ENCODE measurements at places on chromosomes 6 and 20. TPM values are rescaled to one million over a fixed set of nuclear protein-coding genes. Genes with fewer than 3 reads are reported as not detected.

- H3K4me3 ChIP-seq: no peak overlapping the region
- no peaks in the 10 kb centered on the region for H3K4me1 ChIP-seq
- H3K36me3 ChIP-seq: no peaks in the 10 kb centered on the region
- H3K27ac ChIP-seq: no peak overlapping the region
- peaks cover under 1% of the 10 kb centered on the region for H3K27me3 ChIP-seq
- no peak for DNase-seq
Observed at GRCh38 chr6:98800866-98801265, 33.5 kb upstream of the POU3F2 start.

GRCh38 chr20:13220194-13220903 is 725 bp upstream of the ISM1 start:
- peaks cover 28% of the 10 kb centered on the region for H3K4me1 ChIP-seq
- no peaks in the 10 kb centered on the region for H3K36me3 ChIP-seq
- H3K27me3 ChIP-seq: peaks cover 24% of the 10 kb centered on the region
- H3K27ac ChIP-seq: peak overlapping the region; percentile 87
- peak overlapping the region; percentile 81 for H3K4me3 ChIP-seq

- H3K27me3 ChIP-seq: peaks cover 5% of the 10 kb centered on the region
- H3K36me3 ChIP-seq: no peaks in the 10 kb centered on the region
- no peak overlapping the region for H3K4me3 ChIP-seq
- H3K27ac ChIP-seq: no peak overlapping the region
Observed at GRCh38 chr6:41257369-41258195, 28.9 kb downstream of the TREM1 start.

DNA sequence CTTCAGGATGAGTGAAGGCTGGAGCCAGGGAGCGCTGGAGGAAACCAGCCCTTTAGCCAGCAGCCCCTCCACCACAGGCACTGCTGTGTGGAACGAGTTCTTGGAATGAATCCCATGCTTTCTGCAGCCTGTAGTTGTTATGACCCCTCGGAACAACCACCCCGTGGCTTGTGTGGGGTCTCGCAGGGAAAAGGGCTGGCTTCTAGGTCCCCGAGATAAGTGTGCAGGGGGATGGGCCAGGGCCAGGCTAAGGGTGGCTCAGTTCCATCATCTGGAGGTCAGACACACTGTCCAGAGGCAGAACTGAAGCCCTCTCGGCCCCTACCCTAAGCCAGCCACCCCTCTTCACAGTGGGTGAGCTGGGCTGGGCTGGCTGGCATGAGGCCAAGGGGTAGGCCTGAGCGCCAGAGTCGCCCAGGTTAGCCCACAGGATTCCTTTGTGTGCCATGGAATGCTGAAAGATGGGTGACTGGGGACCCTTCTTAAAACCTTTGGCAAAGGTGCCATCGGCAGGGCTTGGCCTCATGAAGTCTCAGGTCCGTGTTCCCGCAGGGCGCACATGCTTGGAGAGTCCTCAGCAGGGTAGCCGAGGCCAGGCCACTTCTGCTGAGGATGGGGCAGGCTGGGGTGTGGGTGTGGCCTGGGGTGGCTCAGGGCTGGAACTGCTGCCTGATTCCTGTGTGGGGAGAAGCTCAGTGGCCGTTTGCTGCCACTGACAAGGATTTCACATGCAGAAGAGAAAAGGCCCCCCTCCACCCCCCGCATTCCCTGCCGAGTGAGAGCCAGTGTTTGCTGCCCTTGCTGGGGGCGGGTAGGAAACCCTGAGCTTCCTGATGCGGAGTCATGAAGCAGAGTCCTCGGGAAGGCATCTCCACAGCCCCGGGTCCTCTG is 24.6 kb downstream of the SPATA2 start:
- peaks cover 29% of the 10 kb centered on the region for H3K36me3 ChIP-seq
- H3K27ac ChIP-seq: no peak overlapping the region
- H3K4me1 ChIP-seq: peaks cover 32% of the 10 kb centered on the region
- no peak overlapping the region for H3K4me3 ChIP-seq

DNA sequence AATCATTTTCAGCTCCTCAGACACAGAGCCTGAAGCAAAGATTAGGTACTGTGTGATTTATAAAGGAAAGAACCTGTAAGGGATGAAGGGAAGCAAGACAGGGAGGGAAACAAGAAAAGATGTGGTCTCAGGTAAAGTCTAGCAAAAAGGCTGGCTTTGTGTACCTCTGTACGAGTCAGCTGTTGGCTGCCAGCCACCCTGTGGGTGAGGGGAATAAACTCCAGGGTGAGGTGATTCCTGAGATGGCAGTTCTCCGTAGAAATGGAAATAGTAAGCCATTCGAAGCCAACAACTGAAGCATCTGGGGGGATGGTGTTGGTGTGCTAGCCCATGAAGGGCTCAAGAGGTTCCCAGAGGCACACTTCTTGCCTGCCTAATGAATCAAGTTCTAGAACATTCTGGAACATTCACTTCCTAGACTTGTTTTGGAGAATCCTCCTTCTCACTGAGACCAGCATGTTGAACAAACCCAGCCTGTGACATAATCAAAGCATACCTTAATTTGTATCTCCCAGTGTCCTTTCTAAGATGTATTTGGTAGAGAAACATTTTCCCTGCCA is 10.6 kb upstream of the TTPAL start:
- no peaks in the 10 kb centered on the region for H3K36me3 ChIP-seq
- H3K4me3 ChIP-seq: no peak overlapping the region
- peaks cover 12% of the 10 kb centered on the region for H3K4me1 ChIP-seq

- DNase-seq: no peak
- H3K4me1 ChIP-seq: no peaks in the 10 kb centered on the region
- H3K36me3 ChIP-seq: no peaks in the 10 kb centered on the region
- no peak overlapping the region for H3K27ac ChIP-seq
- H3K27me3 ChIP-seq: no peaks in the 10 kb centered on the region
Observed at GRCh38 chr6:127992144-127992543, 91.3 kb upstream of the THEMIS start.

DNA sequence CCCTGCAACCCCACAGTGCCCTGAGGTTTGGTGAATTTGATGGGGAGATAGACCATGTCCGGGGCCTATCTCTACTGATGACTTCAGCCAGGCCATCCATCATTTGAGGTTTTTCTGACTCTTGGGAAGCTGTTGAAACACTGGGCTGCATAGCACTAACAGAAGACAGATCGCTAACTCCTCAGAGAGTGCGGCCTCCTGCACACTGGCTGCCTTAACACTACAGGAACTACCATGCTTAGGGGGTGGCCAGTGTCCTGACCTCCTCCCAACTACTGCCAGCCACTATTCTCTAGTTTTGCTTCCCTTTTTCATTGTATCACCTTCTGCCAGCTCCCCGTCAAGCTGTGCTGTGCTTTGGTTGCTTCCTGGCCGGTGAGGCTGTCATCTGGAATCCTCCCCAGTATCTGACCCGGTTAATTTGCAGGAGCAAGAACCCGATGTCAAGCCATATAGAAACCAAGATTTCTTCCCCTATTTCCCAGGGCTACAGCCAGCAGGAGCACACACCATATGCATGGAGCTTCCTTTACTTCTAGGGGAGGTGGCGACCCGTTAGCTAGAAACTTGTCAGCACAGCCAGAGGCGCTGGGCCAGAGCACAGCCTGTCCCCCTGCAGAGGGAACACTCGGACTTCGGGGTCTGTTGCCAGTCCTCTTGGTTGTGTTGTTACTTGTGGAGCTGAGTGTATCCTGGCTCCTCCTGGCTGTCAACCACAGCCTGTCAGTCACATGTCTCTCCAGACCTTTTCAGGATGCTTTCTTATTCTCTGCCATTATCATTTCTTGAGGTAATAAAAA is 57.3 kb upstream of the TRAF3IP2 start:
- DNase-seq: no peak
- H3K4me3 ChIP-seq: no peak overlapping the region
- H3K4me1 ChIP-seq: peaks cover 43% of the 10 kb centered on the region
- no peaks in the 10 kb centered on the region for H3K36me3 ChIP-seq
- peak overlapping the region; percentile 80 for H3K27ac ChIP-seq

GRCh38 chr20:36917943-36918342 is 33.6 kb downstream of the SAMHD1 start:
- H3K4me3 ChIP-seq: no peak overlapping the region
- no peaks in the 10 kb centered on the region for H3K4me1 ChIP-seq
- no peak for DNase-seq
- H3K27me3 ChIP-seq: no peaks in the 10 kb centered on the region
- no peak overlapping the region for H3K27ac ChIP-seq

DNA sequence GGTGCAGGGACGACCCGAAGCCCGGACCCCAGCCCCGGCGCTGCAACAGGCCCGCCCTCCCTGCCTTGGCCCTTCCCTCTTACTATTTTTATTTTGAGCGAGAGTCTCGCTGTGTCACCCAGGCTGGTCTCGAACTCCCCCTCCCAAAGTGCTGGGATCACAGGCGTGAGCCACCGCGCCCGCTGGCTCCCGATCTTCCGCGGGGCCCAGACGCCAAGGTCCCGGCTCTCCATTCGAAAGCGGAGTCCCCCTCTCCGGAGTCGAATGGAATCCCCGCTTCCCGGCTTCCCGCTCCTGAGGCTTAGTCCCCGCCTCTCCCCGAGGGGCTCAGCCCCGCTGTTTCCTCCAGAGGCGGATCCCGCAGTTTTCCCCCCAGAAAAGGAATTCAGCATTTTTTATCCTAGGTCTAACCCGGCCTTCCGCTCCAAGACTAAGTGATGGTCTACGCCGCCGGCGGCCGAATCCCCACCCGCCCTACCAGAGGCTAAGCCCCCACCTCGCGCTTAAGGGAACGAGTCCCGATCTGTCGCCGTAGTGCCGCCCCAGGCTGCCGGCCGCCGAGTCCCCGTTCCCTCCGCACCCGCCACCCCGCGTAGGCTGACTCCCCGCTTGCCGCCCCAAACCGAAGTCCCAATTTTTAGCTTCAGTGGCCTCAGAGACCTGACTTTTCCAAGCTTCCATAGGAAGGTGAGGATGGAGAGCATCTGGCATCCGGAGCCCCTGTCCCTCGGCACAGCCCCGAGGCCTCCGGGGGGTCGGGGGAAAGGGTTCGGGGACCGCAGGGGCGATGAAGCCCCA is 11.5 kb upstream of the TMC2 start:
- DNase-seq: peak; percentile 84
- H3K4me3 ChIP-seq: peak overlapping the region; percentile 67
- H3K4me1 ChIP-seq: peaks cover 10% of the 10 kb centered on the region
- peak overlapping the region; percentile 87 for H3K27ac ChIP-seq

- H3K27me3 ChIP-seq: no peaks in the 10 kb centered on the region
- no peak overlapping the region for H3K27ac ChIP-seq
- DNase-seq: no peak
- H3K36me3 ChIP-seq: no peaks in the 10 kb centered on the region
- no peak overlapping the region for H3K4me3 ChIP-seq
Observed at GRCh38 chr6:42184475-42184874, 10.3 kb downstream of the GUCA1B start.

- H3K27me3 ChIP-seq: no peaks in the 10 kb centered on the region
- no peaks in the 10 kb centered on the region for H3K36me3 ChIP-seq
- DNase-seq: no peak
- peaks cover 15% of the 10 kb centered on the region for H3K4me1 ChIP-seq
Observed at GRCh38 chr20:41276317-41276751, 41.2 kb downstream of the ZHX3 start.

DNA sequence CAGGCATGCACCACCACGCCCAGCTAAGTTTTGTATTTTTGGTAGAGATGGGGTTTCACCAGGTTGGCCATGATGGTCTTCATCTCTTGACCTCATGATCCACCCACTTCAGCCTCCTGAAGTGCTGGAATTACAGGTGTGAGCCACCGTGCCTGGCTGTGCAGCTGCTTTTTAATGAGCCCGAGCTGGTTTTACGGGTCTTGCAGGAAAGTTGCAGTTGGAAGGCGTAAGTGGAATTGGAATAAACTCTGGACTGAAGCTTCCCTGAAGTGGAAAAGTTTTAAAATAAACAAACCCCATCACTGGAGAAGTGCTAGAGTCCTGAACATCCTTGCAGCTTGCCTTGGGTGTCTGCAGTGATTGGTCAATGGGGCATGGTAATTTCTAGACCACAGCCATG is 40.4 kb downstream of the KIF25 start:
- no peaks in the 10 kb centered on the region for H3K36me3 ChIP-seq
- peak overlapping the region; percentile 21 for H3K27ac ChIP-seq
- peaks cover 25% of the 10 kb centered on the region for H3K4me1 ChIP-seq
- DNase-seq: no peak

- peak overlapping the region; percentile 93 for H3K27ac ChIP-seq
- DNase-seq: peak; percentile 86
- H3K27me3 ChIP-seq: no peaks in the 10 kb centered on the region
- peak overlapping the region; percentile 8 for H3K4me3 ChIP-seq
- peaks cover 91% of the 10 kb centered on the region for H3K4me1 ChIP-seq
- H3K36me3 ChIP-seq: peaks cover 11% of the 10 kb centered on the region
Observed at GRCh38 chr20:31670371-31671228, 32.9 kb downstream of the COX4I2 start.

DNA sequence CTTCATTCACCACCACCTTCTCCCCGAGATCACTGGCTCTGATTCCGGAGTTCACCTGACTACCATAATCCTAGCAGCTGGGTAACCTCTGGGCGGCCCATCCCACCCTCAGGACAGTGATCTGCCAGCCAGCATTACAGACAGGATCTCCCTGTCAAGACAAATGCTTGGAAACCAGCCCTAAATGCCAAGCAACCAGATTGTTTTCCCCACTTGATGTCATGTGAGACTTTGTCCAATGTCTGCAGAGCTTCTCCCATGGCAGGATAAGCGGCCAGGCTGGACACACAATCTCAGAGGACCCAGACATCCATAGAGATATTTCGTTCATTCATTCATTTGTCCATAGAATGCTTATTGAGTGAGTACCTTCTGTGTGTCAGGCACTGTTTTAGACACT is 32.5 kb downstream of the PDYN start:
- no peaks in the 10 kb centered on the region for H3K27me3 ChIP-seq
- H3K4me1 ChIP-seq: peaks cover 10% of the 10 kb centered on the region
- DNase-seq: peak; percentile 41
- H3K27ac ChIP-seq: no peak overlapping the region
- no peaks in the 10 kb centered on the region for H3K36me3 ChIP-seq

- H3K4me3 ChIP-seq: no peak overlapping the region
- no peaks in the 10 kb centered on the region for H3K4me1 ChIP-seq
- H3K27ac ChIP-seq: no peak overlapping the region
Observed at GRCh38 chr20:16641511-16642023, 68.3 kb upstream of the KIF16B start.

DNA sequence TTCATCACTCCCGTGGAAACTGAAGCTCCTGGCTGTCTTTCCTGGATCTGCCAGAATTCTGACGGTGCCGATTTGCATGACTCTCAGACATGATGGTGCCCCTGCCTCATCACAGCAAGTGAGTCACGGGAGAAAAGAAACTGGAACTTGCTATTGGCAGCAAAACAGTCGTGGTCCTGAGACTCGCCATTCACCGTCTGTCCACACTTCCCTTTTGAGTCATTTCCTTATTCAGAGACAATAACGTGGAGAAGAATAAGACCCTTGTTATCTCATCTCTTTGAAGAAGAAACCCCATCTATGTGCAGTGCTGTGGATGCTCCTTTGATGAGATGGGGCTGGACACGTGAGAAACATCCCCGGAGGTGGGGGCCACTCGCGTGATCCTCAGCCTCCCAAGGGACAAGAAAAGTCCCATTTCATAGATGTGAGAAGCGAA is 4.2 kb downstream of the GPR31 start:
- no peaks in the 10 kb centered on the region for H3K36me3 ChIP-seq
- DNase-seq: no peak
- peak overlapping the region; percentile 14 for H3K4me3 ChIP-seq
- H3K27ac ChIP-seq: no peak overlapping the region
- H3K27me3 ChIP-seq: peaks cover 20% of the 10 kb centered on the region
- H3K4me1 ChIP-seq: no peaks in the 10 kb centered on the region

The ACAT2 gene
- 23.1 TPM for total RNA-seq

The MACROD2 gene
- 60.3 TPM for total RNA-seq

The HLA-DQA1 gene
- 12.4 TPM for total RNA-seq

The ADAT2 gene
- 8.5 TPM for total RNA-seq

The RAB44 gene
- total RNA-seq: 1.1 TPM

The HFE gene
- total RNA-seq: 3.2 TPM

The SEL1L2 gene
- total RNA-seq: not detected

The RHAG gene
- total RNA-seq: not detected

The TBPL1 gene
- 15.3 TPM for total RNA-seq

The CNBD2 gene
- total RNA-seq: 6.4 TPM

The SLC13A3 gene
- total RNA-seq: 6.2 TPM

The GPX5 gene
- total RNA-seq: not detected

The ZNF334 gene
- total RNA-seq: 0.47 TPM

The PAX1 gene
- total RNA-seq: 0.08 TPM

The LCA5 gene
- total RNA-seq: 1.8 TPM

The RRBP1 gene
- total RNA-seq: 38.5 TPM
